ENCODE measurements at places on chromosomes 1 and 21. TPM values are rescaled to one million over a fixed set of nuclear protein-coding genes. Genes with fewer than 3 reads are reported as not detected.

The SLC2A5 gene
- total RNA-seq: not detected

The ACTL8 gene
- total RNA-seq: not detected

The GPATCH3 gene
- total RNA-seq: 17.7 TPM

The ZBTB37 gene
- 5.9 TPM for total RNA-seq

The TXNIP gene
- total RNA-seq: 9.1 TPM

The MTARC1 gene
- 3.5 TPM for total RNA-seq

The ITLN2 gene
- not detected for total RNA-seq

The TMPRSS3 gene
- not detected for total RNA-seq

The ECM1 gene
- 7.2 TPM for total RNA-seq

The PLA2G2F gene
- not detected for total RNA-seq

The TMPRSS15 gene
- not detected for total RNA-seq

The TCHH gene
- not detected for total RNA-seq

DNA sequence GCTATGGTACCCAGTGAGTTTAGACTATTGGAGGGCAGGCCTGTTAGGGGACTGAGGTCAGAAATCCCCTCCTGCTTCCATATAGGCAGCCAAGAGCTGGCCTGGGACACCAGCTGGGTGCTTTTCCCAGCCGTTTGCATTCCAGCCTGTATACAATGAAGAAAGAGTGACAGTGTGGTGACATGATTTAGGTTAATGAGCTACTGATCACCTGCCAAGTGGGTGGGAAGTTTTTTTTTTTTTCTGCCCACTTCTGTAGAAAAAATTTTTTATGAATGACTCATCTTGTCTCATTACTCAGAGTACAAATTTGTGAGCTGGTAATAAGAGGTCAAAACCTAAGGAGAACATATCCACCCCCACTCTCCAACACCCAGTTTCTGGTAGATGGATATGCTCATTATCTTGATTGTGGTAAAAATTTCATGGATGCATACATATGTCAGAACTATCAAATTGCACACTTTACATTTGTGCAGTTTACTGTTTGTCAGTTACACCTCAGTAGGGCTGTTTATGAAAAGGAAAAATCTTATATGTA lies 16.4 kb upstream of the CGN start:
- DNase-seq: peak; percentile 86

DNA sequence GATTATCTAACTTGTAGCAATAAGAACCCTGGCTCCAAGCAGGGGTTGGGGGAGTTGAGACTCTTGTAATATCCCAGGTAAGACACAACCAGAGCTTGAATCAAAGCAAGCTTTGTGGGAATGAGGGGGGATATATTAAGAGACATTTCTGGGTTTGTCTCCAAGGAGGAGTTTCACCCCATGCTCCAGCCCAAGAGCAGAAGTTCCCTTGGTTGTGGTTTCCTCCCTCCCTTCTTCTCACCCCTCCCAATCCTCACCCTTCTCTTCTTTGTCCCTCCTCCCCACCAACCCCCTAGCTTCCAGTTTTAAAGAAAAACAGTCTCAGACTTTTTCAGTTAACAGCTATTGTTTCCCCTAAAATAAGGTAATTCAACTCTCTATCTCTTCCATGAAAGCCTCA lies 11.9 kb downstream of the TRAF3IP3 start:
- DNase-seq: no peak

- no peak for DNase-seq
Observed at GRCh38 chr1:199122532-199123311, 483.9 kb downstream of the PTPRC start.

GRCh38 chr21:28773036-28773435 lies 219.6 kb downstream of the LTN1 start:
- no peak for DNase-seq

DNA sequence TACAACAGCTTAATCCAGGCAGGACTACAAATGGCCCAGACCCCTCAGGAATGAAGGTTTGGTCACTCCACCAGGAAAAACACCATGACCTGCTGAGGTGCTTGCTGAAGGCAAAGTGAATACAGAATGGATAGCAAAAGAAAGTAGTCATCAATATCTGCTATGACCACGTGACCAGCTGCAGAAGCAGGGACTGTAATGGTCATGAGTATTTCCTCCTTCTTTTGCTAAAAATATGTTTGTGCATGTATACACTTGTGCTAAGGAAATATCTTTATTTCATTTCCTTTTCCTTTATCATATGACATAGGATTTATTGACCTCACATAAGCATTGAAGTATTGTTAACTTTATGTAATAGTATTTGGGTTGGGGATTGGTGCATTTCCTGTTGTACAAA lies 26.4 kb upstream of the GOLT1A start:
- DNase-seq: no peak

DNA sequence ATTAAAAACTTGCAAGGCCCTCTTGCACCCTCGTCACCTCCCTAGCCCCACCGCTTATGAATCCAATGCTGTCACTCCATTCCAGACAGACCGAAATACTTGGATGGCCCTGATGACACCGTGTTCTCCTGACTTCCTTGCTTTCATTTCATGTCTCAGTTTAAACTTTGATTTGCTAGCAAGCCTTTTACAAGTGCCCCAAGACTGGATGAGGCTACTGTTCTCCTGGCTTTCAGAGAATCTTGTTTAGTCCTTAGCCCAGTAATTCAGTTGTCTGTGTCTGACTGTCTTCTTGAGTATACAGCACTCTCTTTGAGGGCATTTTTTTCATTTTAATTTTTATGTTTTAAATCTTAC lies 824 bp upstream of the IFI44L start:
- no peak for DNase-seq

DNA sequence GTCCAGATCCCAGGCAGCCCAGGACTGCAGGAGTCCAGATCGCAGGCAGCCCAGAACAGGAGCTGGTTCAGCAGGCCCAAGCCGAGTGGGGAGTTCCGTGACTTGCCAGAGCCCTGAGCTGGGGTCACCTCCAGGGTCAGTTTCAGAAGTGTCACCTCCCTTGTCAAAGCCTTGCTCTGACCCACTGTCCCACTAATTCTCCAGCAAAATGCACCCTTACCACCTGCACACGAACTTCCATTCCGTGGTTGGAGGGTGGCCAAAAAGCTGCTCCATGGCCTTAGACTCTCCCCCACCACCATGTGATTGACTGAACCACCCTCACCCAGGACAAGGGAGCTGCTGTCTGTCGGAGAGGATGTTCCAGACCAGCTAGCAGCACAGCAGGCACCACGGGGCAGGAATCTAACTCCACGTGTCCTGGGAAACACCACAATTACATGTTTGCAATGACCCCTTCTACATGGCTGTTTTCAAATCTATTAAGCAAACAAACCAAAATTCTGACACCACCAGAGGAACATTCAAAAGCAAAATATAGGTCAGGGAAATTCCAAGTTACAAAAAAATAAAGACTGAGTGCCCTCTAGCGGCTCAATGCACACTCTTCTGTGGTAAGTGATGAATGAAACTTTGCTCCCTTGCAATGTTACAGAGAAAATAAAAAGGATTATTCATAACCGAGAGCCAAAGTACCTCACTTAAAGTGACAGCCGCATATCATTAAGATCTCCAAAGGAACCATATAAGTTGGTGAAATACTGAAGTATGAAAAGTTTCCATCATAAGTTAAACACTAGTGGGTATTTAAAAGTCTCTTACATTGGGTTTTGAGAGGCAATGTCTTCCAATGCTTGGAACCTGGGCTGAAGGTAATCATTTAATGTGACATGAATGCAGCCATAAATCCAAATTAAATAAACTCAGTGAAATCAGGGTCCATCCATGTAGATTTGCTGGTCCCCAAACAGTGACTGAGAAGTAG lies 76.3 kb downstream of the NPHP4 start:
- peak; percentile 40 for DNase-seq

GRCh38 chr1:93995837-93996536 lies 86.8 kb upstream of the GCLM start:
- no peak for DNase-seq

GRCh38 chr1:23930861-23931490 lies 17.8 kb upstream of the CNR2 start:
- no peak for DNase-seq

GRCh38 chr1:57470036-57470435 lies 46.2 kb upstream of the DAB1 start:
- DNase-seq: no peak

- DNase-seq: no peak
Observed at GRCh38 chr1:176932114-176933104, 232.1 kb downstream of the ASTN1 start.

- DNase-seq: no peak
Observed at GRCh38 chr1:76501586-76502219, 365.6 kb upstream of the ST6GALNAC5 start.

- DNase-seq: no peak
Observed at GRCh38 chr1:174989536-174990220, 10.1 kb upstream of the CACYBP start.

- DNase-seq: no peak
Observed at GRCh38 chr21:21406921-21407320, 408.7 kb downstream of the NCAM2 start.

DNA sequence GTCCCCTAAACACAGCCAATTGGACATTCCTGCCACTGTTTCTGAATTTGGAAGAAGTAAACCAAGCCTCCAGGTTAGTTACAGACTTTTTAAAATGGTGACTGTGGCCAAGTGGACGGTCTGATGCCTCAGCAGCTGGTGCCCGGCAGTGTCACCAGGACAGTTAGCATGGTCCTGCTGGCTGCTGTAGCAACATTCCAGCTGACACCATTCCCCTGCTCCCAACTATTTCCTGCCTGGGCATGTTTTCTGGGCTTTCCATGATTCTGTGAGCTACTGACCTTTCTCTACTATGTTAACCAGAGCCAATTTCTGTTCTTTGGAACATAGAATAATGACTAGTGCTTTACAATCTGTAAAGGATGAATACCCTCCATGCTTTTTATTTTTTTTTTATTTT lies 95.0 kb downstream of the TLR5 start:
- DNase-seq: no peak

- DNase-seq: peak; percentile 65
Observed at GRCh38 chr1:54287176-54287650, 87.2 kb downstream of the MRPL37 start.

DNA sequence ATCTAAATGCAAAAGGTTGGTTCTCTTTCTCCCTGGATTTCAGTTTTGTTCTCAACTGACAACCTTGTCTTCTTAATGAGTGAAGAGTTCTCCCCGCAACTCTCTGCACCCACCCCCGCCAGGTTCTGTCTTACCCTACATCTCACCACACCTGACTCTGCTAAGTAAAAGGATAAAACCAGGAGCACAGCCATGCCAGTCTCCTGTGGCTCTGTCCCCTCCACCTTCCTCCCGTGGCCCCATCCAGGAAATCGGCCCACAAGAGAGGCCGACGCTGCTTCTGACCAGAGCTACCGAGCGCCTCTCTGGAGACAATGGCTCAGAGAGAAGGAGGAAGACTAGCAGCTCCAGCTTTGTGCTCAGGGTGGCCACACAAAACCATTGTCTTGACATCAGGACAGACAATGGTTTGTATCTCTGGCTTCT lies 72.2 kb downstream of the PLEKHA6 start:
- DNase-seq: peak; percentile 23

DNA sequence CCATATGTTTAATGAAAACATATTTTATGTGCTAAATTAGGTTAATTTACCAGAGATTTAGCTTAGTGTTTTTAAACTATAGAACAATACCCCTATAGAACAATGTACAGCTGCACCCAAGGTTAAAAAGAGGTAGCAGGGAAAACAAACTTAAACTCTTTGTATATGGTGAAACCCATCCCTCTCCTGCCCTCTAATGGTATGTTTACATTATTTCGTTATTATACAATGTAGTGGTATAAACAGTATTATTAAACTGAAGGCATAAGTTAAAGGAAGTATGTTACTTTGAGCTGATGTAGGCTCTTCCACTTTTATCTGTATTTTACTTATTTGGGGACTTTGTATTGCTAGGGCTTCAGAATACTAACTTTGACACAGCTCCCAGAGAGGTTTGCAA lies 16.7 kb upstream of the ZYG11A start:
- DNase-seq: peak; percentile 25

DNA sequence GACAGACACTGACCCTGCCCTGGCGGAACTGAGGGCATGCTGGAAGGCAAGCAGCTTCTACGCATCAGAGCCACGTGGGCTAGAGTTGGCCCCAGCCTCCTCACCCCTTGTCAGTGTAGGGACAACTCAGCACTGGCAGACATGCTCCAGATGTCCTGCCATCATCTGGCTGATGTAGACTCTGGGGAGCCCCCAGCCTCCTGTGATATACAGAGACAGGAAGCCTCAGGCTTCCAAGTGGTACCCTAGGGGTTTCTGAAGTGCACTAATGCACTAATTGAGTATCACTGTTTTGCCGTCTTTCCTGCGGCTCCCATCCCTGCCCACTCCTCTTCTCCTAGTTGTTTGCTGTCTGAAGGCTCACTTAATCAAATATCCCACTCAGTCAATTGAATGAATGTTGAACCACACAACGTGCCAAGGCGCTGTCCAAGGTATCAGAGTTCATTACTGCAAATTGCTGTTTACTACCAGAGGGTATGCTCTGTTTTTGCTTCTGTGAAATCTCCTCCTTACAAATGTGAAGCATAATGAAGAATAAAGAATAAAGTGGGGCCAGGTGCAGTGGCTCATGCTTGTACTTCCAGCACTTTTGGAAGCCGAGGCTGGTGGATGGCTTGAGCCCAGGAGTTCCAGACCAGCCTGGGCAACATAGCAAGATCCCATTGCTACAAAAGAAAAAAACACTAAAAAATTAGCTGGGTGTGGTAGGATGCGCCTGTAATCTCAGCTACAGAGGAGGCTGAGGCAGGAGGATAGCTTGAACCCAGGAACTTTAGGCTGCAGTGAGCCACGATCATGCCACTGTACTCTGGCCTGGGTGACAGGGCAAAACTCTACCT lies 76.4 kb upstream of the ZBTB18 start:
- DNase-seq: peak; percentile 31

GRCh38 chr1:14014929-14015328 lies 314.9 kb downstream of the PRDM2 start:
- DNase-seq: no peak

- DNase-seq: no peak
Observed at GRCh38 chr1:195618287-195618686, 990.0 kb downstream of the KCNT2 start.

GRCh38 chr1:26181586-26182382 lies 4.5 kb downstream of the CNKSR1 start:
- DNase-seq: no peak

DNA sequence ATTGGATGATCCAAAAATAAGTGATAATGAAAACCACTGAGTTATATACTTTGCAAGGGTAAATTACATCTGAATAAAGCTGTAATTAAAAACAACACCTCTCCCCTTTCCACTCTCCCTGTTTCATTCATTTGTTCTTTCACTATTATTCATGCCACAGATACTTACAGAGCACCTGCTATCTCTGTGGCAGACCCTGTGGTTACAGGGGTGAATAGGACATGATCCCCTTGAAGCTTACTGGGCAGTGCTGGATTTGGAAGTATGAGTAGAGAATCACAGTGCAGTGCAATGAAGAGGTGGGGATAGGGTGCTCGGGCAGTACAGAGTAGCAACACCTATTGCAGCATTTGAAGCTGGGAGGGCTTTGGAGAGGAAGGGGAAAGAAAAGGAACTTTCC lies 21.7 kb downstream of the ARV1 start:
- no peak for DNase-seq

Measured in endothelial cell of umbilical vein (primary cell).